ENCODE measurements at places on chromosomes 6 and 20. TPM values are rescaled to one million over a fixed set of nuclear protein-coding genes. Genes with fewer than 3 reads are reported as not detected.

Gene IYD
- not detected for total RNA-seq

DNA sequence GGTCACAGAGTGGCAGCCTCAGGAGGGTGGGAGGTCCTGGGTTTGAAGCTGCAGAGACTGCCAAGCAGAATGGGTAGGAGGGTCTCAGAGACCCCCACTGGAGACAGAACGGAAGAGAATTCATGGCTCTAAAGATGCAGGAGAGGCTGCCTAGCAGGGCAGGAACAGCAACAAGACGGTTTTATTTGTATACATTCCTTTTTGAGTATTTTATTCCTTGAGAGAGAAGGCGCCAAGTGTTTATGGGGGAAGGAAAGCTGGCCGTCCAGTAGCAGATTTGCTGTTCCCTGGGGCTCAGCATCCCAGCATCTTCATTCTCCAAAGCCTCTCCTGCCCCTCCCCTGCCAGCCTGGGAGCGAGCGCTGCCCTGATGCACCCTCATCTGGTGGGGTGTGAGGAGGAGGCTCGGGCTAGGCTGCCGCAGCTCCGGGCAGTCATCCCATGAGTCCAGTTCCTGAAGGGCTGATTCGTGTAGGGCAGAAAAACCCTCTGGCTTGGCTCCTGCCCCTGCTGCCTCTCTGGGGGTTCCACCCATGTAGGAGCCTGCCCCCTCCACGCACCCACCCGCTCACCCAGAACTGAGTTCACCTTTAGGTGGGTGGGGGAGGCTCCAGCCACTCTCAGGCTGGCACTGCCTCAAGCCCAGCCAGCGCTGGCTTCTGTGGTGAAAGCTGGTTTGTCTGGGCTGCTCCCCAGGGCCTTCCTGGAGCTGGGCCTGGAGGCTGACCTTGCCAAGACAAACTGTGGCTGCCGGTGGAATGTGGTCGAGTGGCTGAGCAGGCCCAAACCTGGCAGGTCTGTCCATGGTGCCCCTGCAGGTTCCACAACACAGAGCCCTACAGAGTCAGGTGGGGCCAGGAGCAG, 32.4 kb downstream of the CPXM1 start:
- DNase-seq, result no peak

DNA sequence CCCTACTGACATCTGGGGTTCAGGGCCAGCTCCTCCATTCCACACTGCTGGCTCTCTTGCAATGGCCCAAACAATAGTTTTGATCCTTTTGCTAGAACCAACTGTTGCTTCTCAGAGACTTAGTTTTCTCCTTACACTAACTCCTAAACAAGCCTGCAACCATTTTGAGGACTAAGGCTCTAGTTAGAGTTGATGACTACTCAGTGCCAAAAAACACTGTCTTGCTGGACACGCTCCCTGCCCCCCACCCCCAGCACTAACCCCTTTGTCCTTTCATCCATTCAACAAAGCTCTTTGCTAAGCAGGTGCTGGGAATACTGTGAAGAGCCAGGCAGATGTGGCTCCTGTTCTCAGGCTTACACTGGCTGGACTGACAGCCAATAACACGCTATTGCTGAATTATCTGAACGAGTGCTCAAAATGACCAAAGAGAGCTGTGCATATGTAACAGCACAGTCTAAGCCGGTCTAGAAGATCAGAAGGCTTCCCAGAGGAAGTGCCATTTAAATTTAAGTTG, 17.6 kb downstream of the GCLC start:
- no peak for DNase-seq

GRCh38 chr6:44162876-44163625, 4.4 kb downstream of the CAPN11 start:
- no peak for DNase-seq
